T-helper 17 cell (primary cell): ENCODE measurements at places on chromosomes 5 and 9.

DNA sequence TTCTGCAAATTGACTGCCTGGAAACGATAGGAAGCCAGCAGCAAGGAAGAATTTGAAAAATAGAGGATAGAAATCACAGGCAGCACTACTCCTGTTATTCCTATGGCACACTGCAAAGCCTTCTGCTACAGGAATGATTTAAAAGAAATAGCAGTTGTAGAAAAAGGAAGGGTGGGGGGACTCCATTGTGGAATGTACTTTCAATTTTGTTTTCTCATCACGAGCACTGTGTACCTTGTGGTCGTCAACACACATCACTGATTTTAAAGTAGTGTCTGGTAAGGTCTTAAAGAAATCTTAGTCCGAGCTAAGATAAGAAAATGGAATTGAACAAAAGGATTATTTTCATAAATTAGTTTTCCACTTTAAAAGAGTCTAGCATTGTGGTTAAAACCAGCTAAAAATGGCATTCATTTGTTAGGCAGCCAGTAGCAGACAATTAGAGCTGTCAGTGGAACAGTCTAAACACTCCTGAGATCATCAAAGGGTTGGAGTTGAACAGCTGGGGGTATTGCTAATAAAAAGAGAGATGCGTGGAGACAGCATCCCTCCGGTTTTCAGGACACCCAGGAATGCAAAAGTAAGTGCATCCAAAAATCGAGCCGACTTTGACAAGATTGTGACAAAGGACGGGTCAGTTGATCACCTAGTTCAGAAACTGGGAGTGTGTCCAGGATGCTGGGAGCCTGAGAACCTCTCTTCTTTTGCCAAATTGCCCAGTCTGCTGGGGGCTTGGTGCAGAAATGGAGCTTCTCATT lies 97.8 kb upstream of the WWC1 start:
- no peak for DNase-seq

DNA sequence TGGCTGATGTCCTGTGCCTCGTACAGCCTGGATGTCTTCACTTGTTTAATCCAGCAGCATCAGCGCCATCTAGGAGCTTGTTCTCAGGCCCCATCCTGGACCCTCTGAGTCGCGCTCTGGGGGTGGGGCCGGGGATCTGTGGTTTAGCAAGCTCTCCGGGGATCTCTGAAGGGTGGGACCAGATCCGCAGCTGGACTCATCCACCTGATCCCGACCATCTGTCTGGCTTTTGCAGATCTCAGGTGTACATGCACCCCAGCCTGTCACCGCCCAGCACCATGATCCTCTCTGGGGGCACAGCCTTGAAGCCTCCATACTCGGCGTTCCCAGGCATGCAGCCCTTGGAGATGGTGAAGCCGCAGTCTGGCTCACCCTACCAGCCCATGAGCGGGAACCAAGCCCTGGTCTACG lies 15.1 kb upstream of the POMT1 start:
- DNase-seq: no peak

GRCh38 chr5:29758986-29759421 lies 1434.5 kb upstream of the CDH6 start:
- DNase-seq: no peak

- no peak for DNase-seq
Observed at GRCh38 chr5:77852514-77853352, 76.6 kb upstream of the TBCA start.

DNA sequence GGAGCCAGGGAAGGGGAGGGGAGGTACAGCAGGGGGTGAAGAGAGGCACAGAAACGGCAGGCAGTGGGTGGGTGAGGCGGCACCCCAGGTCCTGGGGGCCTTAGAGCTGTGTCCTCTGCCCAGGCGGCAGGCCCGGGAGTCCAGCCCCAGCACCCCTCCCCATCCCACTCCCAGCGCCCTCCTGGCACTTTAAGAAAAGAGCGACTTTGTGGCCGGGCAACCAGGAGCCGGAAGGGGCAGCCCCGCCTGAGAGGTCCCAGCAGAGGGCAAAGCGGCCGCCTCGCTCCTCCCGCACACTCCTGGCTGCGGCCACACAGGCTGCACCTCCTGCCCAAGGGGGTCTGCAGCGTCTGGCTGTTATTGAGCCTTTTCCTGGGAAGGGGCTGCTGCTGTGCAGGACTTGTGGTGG lies 42.6 kb downstream of the NACC2 start:
- no peak for DNase-seq

- DNase-seq: no peak
Observed at GRCh38 chr5:52950686-52951085, 38.5 kb upstream of the ITGA2 start.

- DNase-seq: no peak
Observed at GRCh38 chr5:57784121-57784520, 301.5 kb upstream of the ACTBL2 start.
